ENCODE measurements at places on chromosomes 3 and 15.

GRCh38 chr3:40206522-40206921, 103.0 kb upstream of the EIF1B start:
- DNase-seq: no peak

- no peak for DNase-seq
Measured at GRCh38 chr3:71956069-71956340, 171.1 kb upstream of the PROK2 start.

- DNase-seq: no peak
Measured at GRCh38 chr3:41102053-41102556, 97.2 kb upstream of the CTNNB1 start.

GRCh38 chr3:23710555-23710954, 95.2 kb upstream of the UBE2E1 start:
- DNase-seq: no peak

- DNase-seq: no peak
Measured at GRCh38 chr15:51119120-51119519, 24.4 kb upstream of the TNFAIP8L3 start.

DNA sequence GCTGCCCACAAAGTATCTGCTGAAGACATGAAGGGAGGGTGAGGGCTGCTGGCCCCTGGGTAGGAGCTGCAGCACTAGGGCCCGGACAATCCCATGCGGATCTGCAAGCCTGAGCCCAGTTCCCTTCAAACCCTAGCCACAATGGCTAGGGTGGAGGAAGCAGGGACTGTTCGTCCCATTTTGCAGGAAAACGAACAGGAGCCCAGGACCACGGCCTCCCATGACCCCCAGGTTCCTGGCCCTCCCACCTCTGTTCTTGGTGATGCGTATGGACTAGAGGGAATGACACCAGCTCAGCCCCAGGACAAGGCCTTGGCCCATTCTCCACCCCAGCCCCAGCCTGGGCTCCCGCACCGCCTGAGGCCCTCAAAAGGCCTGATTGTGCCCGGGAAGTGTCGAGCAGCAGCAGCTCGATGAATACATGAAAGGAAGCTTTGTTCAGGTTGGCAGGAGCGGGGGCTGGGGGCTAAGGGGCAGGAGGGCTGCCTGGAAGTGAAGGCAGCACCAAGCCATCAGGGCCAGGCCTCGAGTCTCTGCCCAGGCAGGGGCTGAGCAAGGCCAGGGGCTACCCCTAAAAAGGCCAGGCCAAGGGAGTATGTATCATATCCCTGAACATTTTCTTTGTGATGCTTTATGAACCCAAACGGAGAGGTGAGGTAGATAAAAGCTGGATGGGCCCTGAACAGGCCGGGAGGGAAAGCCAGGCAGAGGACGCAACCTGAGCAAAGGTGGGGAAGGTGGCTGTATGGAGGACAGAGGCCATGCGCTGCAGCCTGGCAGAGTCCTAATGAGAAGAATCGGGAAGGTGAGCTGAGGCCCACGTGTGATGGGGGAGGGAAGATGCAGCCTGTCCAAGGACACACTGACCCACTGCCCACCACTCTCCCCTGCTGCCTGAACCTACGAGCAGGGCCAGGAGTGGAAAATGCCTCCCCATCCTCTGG, 12.2 kb downstream of the SEMA7A start:
- no peak for DNase-seq

DNA sequence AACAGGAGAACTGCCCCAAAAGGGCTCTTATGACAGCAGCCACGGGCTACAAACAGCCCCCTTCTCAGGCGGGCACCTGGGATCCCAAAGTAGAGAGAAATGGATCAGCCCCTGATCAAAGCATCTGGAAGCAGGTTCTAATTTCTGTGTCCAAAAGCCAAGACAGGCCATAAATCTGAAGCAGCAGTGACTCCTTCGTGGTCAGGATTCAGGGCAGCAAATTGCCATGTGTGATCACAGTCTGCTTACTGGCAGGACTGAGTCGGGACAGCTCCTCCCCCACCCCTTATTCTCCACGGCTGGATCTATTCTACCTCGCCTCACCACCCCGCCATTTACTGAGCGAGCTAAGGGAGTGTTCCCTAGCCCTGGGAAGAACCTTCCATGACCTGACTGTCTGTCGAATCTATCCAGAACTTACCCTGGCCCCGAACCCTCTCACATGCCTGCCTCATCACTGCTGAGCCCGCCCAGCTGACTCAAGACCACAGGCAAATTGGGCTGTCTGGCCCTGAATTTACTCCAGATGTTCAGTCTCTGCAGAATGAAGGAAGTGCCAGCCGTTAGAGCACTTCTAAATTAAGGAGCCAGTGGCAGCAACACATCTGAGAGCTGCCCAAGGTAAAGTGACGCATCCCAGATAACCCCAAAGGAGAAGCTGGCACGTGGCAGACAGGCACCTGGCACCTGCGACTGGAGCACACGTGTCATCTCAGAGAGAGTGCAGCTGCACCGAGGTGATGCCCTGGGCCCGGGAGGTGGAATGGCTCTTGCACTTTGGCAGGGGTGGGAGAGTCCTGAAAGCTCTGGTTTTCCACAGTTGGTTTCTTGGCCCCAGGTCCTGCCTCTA, 1.3 kb downstream of the LRRC15 start:
- no peak for DNase-seq

- no peak for DNase-seq
Measured at GRCh38 chr3:143221446-143221845, 101.9 kb downstream of the CHST2 start.

DNA sequence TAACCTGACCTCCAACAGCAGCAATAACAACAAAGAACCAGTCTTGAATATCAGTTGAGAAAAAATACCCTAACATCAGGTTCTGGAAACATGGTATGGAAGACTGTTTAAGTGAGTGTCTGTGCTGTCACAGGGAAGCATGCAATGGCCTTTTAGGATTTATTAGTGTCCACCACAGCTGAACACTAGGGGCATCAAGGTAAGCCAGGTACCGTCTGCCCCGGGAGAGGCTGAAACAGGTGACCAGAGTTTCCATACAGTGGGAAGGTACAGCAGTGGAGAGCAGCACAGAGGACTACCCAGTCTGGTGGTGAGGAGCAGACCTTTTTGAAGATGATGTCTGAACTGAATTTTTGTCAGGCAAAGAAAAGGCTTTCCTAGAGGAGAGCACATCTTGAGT, 18.4 kb downstream of the ZDHHC23 start:
- no peak for DNase-seq

GRCh38 chr15:40873694-40874561, at the start of gene RHOV:
RHOV (minus strand) TSS chr15:40874234; CDS start chr15:40874139, 95 bp downstream.
- DNase-seq: no peak

GRCh38 chr3:67916353-67916752, 261.9 kb upstream of the SUCLG2 start:
- no peak for DNase-seq

GRCh38 chr3:114393367-114394072, 99.7 kb downstream of the TIGIT start:
- no peak for DNase-seq

DNA sequence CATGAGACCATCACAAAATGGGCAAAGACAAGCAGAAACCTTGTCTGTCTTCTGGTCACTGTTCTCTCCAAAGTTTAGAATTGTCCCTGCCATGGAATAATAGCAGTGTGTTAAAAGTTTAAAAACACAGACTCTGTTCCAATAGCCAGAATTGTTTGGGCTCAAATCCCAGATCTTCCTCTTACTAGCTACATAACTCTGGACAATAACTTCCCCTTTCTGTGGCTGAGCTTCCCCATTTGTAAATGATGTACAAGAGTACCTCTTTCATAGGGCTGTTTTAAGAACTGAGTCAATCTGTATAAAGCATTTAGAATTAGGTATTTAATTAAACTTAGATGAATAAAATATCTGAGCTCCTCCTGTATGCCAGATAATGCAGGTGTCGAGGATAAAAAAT, 623.0 kb downstream of the NTRK3 start:
- DNase-seq: no peak

- DNase-seq: no peak
Measured at GRCh38 chr3:180048103-180048502, 11.4 kb upstream of the PEX5L start.

GRCh38 chr15:58595516-58596263, 153.8 kb downstream of the ADAM10 start:
- no peak for DNase-seq

- DNase-seq: no peak
Measured at GRCh38 chr3:98777801-98778220, 14.7 kb downstream of the ST3GAL6 start.

DNA sequence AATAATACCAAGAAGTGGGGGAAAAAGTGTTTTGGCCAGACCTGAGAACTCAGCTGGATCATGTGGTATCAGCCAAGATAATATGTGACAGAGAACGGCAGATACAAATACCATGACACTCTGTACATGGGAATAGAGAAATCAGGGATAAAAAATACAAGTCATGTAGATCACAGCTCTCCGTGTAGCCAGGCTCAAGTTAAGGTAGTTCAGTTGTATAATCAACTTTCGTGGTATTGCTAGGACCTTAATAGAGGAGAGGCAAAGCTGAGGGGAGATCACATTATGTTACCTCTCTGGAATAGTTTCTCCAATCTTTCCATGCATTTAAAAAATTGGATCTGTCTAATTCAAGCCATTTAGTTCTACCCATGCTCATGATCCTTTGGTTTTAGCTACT, 179.8 kb downstream of the GHSR start:
- DNase-seq: no peak

DNA sequence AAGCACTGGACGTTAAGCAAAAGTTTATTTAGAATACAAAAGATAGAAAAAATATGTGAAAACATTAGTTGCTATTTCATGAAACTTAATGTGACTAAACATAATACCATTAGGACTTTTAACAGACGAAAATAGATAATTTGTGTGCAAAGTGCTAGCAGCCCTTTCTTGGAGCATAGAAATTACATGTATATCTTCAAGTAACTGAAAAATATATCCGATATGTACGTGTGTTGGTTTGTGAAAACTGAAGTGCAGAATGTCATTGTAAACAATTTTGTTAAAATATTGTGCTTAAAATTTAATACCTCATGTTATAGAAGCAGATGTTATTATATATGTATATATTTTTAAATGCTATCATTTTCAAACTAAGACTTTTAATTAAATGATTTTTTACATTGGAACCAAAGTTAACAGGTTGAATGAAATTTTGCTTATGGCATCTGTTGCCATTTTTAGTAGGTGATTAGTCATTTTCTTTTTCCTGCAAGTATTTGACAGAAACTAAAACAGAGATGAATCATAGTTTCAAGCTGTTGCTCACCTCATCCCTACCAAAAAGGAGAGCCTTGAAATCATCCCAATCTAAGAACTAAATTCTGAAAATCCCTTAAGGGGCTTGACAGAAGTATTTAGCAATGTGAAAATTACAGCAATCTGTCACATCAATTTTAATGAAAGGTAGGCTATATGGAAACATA, 334.8 kb downstream of the NAALADL2 start:
- DNase-seq: no peak

DNA sequence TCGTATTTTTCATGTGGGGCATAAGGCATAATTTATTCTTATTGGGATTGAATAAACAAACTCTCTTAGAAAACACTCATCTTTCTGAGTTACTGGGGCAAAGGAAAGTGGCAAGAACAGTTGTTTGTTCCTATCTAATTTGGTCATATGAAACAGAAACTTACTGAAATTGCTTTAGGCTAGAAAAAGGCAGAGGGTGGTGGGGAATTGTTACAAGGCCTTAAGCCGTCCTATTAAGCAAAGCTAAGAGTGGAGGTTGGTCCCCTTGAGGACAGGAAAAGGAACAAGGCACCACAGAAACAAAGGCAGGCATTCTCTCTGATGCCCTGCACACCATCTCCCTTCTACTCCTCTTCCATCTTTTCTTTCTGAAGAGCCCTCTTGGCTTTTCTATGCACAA, 830.9 kb downstream of the EDEM1 start:
- DNase-seq: no peak

DNA sequence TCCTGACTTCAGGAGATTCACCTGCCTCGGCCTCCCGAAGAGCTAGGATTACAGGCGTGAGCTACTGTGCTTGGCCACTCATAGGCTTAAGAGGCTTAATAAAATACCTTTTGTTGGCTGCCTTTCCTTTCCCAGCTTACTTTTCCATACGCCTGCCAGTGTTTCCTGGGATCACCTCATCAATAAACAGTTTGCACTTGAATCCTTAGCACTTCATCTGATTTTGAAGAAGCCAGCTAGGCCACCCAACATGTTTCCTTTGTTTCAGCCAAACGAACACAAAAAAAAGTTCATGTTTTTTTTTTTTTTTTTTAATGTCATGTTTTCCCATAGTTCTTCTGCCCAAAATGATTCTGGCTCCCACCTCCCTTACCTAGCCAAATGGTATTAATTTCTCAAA, 92.3 kb downstream of the RAP2B start:
- no peak for DNase-seq

DNA sequence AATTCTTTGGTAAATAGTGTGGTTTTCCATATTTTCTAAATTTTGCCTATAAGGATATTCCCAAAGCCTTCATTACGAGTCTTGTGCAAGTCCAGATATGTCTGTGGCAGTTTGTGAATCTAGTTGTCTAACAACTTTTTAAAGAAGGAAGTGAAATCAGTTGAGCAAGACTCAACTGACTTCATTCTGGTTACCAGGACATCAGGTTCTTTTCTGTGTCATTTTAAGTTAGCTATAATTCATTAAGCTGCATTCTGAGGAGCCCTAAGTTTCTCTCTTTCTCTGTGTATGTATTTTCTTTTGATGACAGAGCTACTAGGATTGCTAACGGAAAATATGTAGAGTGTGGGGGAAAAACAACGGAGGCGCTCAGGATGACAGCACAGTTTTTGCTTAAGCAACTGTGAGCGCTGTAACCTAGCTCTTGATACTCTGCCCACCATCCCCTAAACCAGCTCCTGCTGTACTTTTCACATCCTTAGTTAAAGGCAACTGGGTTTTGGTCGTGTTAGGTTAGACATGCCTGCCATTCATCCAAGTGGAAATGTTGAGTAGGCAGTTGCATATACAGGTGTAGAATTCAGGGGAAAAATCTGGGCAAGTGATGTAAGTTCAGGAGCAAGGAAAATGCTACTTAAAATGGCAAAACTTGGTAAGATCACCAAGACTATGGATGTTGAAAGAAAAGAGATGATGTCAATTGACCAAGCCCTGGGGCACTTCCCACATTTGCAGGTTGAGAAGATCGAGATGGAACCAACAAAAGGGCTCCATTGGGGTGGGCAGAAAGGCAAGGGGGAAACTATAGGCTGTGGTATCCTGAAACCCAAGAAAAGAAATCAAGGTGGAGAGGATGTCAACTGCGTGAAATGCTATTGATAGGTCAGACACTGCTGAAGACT, 9.2 kb downstream of the MFSD1 start:
- no peak for DNase-seq

GRCh38 chr3:131794766-131795388, 239.9 kb downstream of the CPNE4 start:
- DNase-seq: no peak

DNA sequence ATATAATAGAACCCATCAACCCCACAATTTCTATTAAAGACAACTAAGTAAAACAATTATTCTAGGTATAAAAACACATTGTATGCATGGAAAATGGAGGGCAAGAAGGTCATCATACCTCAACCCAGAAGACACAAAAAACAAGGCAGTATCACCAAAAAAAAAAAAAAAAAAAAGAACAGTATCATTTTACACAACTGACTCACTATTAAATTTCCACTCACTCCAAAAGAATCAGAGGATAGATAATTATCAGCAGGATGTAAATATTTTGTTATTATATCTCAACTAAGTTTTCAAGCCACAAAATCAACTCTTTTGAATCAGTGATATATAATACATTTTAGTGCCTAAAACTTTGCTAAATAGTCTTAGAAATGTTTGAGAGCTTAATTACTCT, 55.0 kb downstream of the CLASP2 start:
- no peak for DNase-seq

GRCh38 chr3:52072020-52072419, 15.6 kb upstream of the DUSP7 start:
- no peak for DNase-seq

Measured in stimulated activated CD4-positive, alpha-beta T cell treated with anti-CD3 and anti-CD28 coated beads, TNF-alpha, amount 100 ng/mL, for 1 hour (primary cell).